ENCODE measurements at places on chromosomes 16 and 17.

GRCh38 chr17:72852277-72852938, 240.1 kb downstream of the SLC39A11 start:
- no peak for DNase-seq

DNA sequence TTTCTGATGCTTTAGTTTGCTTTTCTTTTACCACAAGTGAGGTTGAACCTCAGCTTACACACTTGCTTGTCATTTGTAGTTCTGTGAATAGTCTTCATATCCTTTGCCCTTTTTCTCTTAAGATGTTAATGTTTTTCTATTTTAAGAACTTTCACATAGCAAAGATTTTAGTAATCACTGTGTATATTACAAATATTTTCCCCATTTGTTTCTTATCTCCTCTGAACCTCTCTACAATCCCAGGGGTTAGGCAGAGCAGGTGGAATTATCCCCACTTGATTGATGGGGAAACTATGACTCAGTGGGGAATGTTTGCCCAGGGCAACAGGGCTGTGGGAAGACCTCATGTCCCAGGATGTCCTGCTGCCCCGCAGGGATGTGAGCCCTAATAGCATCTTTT, 11.7 kb upstream of the MYH3 start:
- DNase-seq: no peak

DNA sequence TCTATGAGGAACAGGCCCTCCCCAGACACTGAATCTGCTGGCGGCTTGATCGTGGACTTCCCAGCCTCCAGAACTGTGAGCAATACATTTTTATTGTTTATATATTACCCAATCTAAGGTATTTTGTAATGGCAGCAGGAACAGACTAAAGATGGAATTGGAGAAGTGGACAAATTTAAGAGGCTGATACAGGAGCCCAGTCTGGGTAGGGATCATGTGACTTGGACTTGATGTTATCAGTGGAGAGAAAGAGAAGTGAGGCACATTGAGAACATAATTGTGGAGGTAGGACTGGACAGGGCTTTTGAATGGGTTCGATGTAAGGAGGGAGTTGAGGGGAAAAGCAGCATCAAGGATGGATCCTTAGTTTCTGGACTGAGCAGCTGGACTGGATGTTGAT, 93.8 kb downstream of the USP31 start:
- DNase-seq: no peak

GRCh38 chr16:86022381-86022960, 123.5 kb downstream of the IRF8 start:
- no peak for DNase-seq
